ENCODE measurements at places on chromosomes 1 and 21.

DNA sequence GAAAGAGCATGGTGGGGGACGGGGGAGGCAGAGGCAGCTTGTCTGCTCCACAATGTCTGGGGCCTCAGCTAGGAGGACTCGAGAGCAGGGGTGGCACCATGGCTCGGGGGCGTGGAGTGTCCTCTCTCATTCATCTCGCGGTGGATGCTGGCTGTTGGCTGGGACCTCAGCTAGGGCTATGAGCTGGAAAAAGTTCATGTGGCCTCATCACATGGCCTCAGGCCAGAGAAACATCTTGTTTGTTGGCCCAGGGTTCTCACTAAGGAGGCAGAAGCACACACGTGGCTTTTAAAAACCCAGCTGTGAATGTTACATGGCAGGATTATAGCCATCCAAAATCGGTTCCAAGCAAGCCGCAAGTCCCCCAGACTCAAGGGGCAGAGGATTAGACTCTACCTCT, 6.2 kb upstream of the CENPS start:
- no peak for DNase-seq

GRCh38 chr1:152111515-152111968, 3.7 kb downstream of the TCHH start:
- peak; percentile 60 for DNase-seq

- no peak for DNase-seq
Observed at GRCh38 chr1:9311479-9311878, 18.8 kb downstream of the SPSB1 start.

DNA sequence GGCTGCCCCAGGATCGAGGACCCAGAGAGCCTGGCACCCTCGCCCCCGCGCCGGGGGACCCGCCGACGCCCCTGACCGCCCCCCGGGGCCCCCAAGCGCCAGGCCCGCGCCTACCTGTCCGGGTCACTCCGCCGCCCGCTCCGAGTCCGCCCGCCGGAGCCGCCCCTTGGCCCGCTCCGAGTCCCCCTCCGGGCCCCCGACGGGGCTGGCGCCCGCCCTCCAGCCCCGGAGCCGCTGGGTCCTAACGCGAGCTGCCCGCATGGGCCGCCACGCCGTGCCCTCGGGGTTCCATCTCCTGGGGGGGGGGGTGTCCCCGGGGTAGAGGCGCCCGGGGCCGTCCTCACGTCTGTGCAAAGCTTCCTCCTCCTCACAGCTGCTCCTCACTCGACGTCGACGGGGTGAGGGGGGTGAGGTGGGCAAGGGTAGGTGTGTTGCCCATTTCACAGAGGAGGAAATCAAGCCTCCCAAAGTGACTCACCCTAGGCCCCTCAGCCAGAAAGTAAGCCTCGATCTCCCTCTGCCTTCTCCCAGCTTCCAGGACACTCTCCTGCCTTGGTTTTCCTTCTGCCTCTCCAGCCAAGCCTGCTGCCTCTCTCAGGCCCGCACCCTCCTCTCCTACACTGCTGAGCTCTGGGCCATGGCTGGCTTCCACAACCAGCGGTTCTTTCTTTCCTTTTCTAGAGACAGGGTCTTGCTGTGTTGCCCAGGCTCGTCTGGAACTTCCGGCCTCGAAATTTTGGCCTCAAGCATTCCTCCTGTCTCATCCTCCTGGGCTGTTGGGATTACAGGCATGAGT, at the start of gene MFAP2:
TSS of gene MFAP2 (minus strand) at position 148 of the 796 bp plus-strand sequence. CDS start 2,347 bp downstream, outside the sequence.
- no peak for DNase-seq

- no peak for DNase-seq
Observed at GRCh38 chr1:4132352-4133296, 232.6 kb upstream of the C1orf174 start.

GRCh38 chr1:156754219-156754618, 2.7 kb upstream of the HDGF start:
- no peak for DNase-seq

- DNase-seq: no peak
Observed at GRCh38 chr21:42409366-42409765, 5.7 kb downstream of the UBASH3A start.

DNA sequence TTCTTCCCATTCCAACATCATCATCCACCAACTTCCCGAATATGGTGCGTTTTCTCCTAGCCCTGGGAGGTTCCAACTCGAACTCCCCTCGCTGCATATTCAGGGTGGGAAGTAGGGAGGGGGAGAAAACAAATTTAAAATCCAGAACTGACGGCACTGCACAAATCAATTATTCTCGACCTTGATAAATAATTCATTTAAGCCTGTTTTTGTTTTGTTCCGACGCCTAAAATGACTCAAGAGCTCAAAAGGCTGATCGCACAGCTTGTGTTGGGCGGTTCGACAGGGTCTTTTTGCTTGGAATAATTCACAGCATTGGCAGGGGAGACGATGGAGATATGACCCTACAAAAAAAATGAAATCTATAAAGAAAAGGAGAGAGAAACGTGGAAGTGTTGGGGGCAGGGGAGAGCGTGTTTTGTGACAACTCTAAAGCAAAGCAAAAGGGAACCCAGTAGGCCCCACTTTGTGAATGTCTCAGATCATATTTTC, 3.1 kb upstream of the BARHL2 start:
- no peak for DNase-seq

DNA sequence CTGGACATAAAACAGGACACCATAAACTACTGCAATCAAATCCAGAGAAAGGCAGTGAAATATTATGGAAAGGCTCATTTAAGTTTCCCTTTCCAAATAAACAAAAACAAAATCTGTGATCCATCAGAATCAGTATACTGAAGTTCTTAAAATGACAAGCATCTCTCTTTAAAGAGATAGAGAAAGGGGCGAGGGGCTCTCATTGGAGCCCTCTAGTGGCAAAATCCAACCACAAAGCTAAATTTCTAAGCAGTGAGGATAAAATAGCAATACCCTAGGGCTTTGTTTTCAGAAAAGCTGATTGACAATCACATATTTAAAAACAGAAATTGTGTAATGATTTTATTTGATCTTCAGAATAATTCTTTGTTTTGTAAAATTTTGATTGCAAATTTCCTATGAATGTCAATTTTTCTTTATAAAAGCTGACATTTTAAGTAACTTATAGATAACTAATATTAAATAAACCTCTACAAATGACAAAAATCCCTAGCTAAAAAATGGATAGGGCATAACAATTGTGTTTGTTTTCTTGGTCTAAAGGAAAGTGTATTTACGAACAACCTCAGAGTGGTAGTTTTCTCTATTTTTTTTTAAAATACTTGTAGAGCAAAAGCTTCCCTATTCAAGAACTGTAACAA, 138.2 kb downstream of the COL24A1 start:
- DNase-seq: no peak

DNA sequence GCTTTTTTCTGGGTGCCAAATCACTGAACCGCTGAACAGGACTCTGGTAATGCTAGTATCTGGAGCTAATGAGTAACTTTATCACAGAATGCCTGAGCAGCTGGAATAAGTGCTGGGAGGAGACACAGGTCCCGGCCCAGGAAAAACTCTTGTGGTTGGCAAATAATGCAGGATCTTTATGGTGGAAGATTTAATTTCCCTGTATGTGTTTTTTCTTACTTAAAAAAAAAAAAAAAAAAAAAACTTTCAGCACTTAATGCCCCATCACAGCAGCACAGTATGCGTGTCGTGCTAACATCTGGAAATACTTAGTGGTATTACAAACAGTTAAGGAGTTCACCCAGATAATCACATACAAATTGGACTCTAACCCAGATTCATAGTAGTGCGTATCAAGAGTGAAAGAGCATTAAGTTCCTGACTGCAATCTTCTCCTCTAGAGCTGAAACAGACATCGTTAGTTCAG, 220.7 kb downstream of the TOMM20 start:
- no peak for DNase-seq

DNA sequence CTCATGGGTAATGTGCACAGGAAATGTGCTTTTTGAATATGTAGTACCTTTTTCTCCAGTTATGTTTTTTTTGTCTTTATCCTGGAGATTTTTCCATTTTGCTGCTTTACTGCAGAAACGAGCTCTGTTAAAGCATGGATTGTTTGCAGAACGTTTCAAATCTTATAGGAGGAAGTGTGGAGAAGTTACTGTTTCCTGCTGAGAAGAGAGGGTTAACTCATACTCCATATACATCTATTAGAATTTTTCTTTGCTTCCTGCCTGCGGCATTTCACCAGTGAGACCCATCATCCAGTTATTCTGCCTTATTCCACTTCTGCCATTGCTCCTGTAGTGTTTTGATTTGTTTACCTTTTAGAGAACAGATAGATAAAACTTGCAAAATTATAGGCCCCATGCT, 2.0 kb downstream of the RPRD2 start:
- DNase-seq: no peak

- no peak for DNase-seq
Observed at GRCh38 chr1:199264911-199265310, 626.1 kb downstream of the PTPRC start.

All from dorsolateral prefrontal cortex (tissue), 122 donors.